Activated naive CD8-positive, alpha-beta T cell treated with anti-CD3 and anti-CD28 coated beads, Interleukin-2, amount 50 U/mL, for 16 hours (primary cell): ENCODE measurements at places on chromosomes 2 and 18.

- DNase-seq, result no peak
Observed at GRCh38 chr2:37599688-37600525, 71.5 kb downstream of the CDC42EP3 start.

DNA sequence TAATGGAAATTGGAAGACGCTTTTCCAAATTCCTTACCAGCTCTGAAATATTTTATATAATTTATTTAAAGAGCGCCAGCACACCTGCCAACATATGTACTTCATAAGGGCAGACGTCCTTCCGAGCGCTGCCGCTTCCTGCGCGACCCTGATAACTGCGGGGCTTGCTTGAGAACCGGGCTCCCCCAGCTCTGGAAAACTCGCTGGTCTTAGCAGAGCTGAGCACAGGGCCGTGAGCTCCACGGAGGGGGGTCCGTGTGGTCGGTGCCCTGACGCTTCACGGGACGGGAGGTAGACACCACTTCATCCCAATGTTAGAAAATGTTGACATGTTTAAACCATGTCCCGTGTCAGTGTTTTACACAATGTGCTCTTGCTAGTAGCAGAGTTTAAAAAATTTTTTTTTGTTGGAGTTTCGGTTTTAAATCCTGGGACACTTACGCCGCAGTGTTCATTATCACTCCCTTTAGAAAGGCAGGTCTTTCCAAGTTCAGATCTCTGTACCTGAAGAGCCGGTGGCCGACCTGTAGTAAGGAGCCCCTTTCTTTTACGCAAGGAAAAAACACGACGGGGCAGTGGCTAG is 1.6 kb downstream of the NFATC1 start:
- no peak for DNase-seq

GRCh38 chr2:74507926-74508520 is 528 bp upstream of the PCGF1 start:
- DNase-seq, result no peak

DNA sequence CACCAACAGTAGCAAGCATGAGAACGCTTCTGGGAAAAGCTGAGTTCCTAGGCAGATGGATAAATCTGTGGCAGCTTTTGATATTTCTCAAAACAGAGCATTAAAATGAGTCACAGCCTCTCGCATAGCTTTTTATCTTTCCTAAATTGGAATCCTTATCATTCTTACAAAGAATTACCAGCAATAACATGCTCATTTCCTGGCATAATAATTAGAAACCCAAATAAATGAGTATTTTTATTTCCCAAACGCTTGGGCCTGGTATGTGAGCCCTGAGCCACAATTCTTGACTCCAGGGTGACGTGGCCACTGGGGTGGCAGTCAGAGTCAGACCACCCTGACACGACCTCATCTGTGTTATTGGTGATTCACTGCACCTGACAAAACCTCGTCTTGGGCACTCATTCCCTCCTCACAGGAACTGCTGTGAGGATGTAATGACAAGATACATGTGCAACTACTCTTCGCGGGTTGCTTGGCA is 210.7 kb downstream of the ARL4C start:
- DNase-seq, result no peak

DNA sequence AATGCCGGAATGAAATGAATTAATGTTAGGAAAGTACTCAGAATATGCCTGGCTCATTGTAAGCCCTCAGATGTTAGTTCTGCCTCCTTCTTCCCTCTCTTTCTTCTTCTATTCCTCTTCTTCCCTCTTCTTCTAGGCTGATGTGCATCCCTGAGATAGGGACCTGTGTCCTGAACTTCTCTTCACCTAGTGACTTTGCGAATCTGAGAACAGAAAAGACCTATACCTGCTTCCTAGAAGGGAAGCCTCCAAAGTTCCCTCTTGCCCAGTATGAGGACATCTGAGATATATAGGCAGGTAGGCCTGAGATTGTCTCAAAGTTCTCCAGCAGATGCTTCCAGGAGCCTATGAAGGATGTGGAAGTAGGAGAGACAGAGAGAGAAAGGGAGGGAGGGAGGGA is 8.1 kb upstream of the CYP27A1 start:
- DNase-seq, result no peak

DNA sequence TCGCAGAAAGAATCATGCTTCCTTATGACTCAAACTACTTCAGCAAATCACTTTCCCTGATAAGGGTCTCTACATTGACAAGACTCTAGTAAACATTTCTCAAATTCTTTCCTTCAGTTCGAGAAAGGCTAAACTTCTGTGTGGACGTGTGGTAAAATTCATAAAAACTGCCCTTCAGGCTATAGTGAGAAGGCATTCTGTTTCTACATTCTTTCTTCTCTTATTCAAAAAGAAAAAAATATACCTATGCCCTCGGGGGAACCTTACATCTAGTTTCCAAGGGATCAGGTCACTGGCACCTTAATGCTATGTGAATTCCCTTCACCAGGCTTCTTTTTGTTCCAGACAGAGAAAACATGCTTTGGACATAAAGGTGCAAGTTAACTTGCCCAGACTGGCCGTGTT is 4.9 kb downstream of the VIT start:
- DNase-seq, result no peak

DNA sequence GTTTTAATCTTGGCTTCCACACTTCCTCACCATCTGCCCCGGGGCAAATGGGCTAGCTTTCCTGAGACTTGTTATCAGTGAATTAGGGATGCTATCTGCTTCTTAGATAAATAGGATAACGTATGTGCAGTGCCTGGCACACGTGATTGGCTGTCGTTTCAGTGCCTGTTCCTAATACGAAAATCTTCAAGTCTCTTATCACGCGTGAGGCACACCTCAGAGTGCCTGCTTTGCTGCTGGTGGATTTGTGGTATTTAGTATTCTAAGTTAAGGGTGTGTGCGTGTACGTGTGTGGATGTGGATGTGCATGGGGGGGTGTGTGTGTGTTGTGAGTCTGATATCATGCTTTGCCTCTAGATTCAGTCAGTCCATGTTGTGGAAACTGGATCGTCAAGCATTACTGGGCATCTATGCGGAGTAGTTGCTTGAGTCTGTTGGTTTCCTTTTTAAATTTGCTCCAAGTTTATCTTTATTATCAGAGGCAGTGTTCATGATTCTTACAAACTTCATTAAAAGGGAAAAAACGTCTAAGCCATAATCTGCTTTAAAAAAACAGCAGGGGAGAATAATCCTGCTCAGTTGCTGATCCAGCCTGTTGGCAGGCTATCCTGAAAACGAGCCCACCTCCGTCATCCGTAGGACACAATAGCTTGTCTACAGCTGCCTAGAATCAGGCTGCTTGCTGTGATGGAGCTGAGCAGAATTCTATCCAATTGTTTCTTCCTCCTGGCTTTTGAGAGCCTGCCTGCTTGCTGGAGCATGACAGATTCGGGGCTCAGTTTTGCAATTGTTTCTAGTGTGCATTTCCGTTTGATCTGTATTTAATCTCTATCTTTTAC is 6.6 kb downstream of the SH3RF3 start:
- DNase-seq, result no peak

DNA sequence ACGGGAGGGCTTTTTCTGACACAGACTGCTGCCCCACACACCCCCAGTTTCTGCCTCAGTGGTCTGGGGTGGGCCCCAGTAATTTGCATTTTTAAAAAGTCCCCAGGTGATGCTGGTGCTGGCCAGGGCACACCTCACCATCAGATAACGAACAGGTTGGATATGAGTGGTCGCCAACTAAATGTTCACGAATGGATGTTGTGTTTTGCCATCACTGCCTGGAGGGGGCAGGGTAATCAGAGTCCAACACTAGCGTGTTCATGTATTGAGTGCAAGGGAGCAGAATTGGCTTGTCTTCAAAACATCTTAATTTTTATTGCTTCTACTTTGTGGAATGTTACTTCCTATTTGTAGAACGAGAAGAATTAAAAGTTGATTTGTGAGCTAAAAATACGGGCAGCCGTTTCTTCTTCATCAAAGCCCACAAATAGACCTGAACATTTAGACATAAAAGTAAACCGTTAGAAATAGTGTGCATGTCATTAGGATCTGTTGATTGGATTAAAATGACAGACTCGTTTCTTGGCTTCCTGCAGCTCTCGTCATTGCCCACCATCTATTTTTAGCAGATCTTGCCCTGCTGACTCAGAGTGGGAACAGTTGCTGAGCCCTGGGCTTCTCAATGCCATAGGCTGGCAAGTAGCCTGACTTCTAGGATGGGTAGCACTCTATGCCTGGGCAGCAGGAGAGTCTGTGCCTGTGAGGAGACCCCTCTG is 45.2 kb downstream of the NCK2 start:
- DNase-seq, result no peak

- no peak for DNase-seq
Observed at GRCh38 chr18:55452123-55452611, 135.8 kb downstream of the TCF4 start.

DNA sequence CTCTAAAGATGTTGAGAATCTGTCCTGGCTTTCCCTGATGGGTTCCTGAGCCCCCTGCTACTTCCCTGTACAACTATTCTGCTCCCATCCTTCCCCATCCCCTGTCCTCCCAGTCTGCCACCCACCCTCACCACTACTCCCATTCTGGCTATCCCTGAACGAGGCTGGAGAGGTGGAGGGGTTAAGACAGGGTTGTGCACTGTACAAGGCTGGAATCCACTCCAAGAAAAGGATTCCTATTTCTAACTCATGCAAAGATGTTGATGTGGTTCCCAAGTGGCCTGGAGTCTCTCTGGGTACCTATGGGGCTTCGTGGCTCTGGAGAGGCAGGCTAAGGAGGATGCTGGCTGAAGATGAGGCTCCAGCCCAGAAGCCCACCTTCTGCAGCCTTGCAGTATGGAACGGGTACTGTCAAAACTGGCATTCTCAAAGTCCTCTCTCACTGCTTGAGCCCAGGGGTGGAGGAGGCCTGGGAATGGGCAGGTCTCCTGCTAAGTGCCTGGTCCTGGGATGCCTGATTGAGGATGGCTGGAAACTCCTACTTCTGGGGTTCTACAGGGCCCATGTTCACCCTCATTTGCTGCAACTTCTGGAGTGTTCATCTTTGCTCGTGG is 1.3 kb upstream of the FEV start:
- DNase-seq, result no peak

GRCh38 chr2:10457846-10458598 is 9.9 kb upstream of the ODC1 start:
- DNase-seq, result no peak

DNA sequence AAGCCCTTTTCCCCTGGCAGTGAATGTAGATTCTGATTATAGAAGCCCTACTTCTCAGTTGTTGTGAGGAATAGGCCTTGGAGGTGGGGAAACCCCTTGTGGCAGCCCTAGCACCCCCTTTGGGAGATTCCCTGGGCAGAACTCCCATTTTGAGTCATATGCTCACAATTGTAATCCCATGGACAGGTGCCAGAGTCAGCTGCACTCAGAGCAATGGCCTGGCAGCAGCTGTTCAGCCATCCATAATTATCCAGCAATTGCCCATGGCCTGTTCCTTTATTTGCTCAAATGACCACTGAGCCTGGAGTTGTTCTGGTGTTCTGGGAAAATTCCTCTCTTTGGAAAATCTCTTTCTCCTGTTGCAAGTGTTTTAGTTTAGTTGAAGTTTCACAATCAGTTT is 71.7 kb downstream of the PTRHD1 start:
- no peak for DNase-seq

GRCh38 chr2:46570396-46570795 is 91.0 kb downstream of the TMEM247 start:
- no peak for DNase-seq

DNA sequence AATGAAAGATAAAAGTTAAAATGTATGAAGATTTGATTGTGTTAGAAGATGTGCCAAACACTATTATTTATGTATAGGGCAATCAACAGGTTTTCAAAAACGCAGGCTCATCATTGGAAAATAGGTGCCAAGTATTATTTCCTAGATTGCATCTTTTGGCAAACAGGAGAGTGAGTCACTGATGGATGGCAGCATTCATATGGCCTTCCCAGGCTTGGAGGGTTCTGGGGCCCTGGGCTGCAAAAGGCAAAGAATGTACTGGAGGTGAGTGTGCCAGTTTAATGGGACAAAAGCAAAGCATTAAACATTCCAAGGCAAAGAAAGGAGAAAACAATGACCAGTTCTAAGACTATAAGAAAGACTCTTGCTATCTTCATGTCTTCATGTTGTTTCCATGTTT is 379.4 kb downstream of the RIT2 start:
- DNase-seq, result no peak

DNA sequence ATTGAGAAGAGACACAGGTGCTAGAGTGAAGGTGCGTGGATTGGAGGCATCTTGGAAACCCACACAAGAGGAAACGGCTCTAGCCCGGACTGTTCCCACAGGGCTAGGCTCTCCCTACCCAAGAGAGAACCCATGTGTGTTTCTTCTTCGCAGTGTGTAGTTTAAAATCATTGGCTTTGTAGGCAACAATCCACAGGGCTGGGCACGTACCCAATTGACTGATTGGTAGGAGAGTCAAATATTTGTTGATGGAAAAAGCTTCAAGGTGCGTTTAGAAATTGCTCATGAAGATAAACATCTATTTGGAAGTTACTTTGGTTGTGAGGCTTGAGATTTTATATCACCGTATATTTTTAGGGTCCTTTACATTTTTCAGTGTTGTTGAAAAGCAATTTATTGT is 13.2 kb upstream of the YWHAQ start:
- DNase-seq, result no peak

DNA sequence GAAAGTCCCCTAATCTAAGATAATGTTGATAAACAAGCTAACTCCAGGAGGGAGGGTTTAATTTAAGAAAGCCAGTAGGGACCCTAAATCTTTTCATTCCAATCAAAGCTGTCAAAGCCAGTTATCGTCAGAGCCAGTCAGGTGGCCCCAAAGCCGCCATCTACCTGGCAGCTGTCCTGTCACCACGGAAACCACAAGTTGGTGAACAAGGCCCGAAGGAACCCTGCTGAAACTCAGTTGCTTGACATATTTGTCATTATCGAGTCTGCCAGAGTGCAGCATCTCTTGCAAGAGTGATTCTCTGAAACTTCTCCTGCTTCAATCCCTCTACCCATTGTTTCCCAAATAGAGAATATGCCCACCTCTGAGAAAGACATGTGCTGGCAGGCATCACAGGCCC is 30.8 kb upstream of the POLE4 start:
- no peak for DNase-seq

GRCh38 chr2:149652526-149652925 is 65.0 kb upstream of the MMADHC start:
- DNase-seq, result no peak

DNA sequence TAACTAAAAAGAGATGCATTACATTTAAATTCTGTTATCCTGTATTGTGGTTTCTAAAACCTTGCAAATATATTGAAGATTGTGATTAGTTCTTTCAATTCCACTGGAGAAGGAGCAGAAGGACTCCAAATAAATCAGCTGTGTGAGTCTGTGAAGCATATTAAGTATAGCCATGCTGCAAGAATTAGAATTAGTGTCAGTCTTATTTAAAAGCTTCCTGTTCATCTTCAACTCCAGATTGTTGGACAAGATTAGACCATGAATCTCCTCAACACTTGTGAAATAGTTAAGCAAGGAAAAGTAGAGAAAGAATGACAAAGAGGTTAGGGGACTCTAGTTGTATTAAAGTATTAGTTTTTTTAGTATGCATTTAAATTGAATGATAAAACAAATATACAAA is 92.5 kb upstream of the LRP1B start:
- DNase-seq, result no peak
